ENCODE measurements at places on chromosomes 11 and 22. TPM values are rescaled to one million over a fixed set of nuclear protein-coding genes. Genes with fewer than 3 reads are reported as not detected.

Gene SLC22A25
- total RNA-seq: not detected

Gene OR52I2
- total RNA-seq: not detected

Gene UBE2L6
- total RNA-seq: 42.2 TPM

Gene MS4A6A
- total RNA-seq: not detected

Gene F2
- not detected for total RNA-seq

Gene SLC22A9
- not detected for total RNA-seq

Gene APOL1
- total RNA-seq: not detected

Gene MPZL3
- 5.7 TPM for total RNA-seq

Gene ZC3H7B
- total RNA-seq: 61.5 TPM

Gene IGSF22
- total RNA-seq: not detected

Gene FUT4
- total RNA-seq: 7.4 TPM

Gene CRYBB2
- 1.0 TPM for total RNA-seq

Data from GM23338 (cell line).